ENCODE measurements at places on chromosomes 12 and 14.

- no peak for DNase-seq
Observed at GRCh38 chr12:120472521-120472920, 3.0 kb upstream of the SRSF9 start.

DNA sequence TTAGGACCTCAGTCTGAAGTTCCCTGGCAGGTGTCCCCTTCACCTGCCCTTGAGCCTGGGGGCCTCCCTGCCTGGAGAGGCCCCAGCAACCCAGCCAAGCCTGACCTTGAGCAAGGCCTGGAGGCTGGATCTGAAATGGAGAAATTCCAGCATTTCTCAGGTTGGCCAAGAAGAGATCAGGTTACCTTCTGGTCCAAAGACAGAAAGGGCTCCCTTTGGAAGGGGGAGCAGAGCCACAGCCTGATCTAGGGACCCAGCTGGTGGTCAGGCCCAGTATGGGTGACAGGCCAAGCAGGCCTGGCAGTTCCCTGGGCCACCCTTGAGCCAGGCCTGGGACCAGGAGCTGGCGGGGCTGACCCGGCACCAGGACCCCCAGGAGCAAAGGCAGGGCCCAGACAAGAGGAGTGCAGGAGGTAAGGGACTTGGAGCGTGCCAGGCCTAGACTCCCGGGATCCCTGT, 82.8 kb downstream of the TNFAIP2 start:
- DNase-seq, result no peak

GRCh38 chr12:95248604-95249360, 31.2 kb downstream of the VEZT start:
- no peak for DNase-seq

DNA sequence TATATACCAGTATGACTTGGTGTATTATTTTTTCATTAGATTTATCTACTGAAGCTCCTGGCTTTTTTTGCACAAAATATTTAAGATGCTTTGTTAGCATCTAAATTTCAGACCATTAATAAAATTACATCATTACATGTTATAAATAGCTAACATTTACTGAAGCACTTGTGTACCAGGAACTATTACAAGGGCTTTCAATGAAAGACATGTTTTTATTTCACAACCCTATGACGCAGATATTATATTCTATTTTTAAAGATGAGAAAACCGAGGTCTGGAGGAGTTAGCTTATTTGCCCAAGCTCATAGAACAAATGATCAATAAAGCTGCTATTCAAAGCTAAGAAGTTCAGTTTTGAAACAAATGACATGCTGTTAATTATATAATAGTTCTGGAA, 420.4 kb upstream of the DCN start:
- DNase-seq, result no peak

- DNase-seq, result no peak
Observed at GRCh38 chr12:27593266-27593665, 69.3 kb downstream of the PPFIBP1 start.

DNA sequence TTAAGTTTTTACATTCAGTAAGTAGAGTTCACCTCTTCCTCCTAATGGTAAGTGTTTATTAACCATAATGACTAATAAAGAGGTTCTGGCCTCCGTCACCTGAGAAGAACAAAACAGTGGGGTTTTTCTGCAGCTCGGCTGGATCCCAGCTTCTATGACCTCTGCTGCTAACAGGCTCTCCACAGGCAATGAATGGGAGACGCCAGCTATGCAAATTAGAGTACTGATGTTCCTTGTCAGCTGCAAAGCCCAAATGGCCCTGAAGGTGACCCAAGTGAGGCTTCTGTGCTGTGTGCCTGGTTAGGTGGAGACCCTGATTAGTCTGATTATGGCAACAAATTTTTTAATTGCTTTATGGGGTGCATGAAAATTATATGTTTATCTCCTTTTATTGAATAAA, 218.1 kb downstream of the APAF1 start:
- no peak for DNase-seq

DNA sequence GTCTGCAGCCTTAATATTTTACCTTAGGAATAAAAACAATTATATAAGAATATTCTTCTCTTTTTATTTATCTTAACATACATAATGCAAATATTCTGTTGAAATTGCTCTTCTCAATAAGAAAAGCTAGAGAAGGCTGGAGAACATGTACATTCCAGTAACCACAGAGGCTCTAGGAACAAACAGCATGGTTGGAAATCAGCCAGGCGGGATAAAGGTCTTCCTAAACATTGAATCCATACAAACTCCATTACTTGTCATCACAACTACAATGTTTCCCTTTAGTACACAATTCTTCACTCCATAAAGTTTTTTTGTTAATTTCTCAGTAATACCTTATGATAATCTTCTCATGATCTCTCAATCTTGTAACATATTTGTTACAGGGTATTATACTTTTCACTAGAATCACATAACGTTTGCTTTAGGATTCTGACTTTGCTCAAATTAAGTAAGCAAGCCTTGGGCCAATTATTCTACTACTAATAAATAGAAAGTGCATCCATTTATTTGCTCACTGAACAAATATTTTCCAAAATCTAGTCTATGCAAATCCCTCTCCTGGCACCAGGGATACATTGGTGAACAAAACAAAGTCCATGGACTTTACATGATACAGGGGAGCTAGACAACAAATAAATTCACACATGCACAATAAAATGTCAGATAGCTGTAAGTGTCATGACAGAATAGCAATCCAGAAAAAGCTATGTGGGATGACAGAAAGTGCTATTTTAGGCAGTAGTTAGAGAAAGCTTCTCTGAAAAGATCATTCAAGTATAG, 237.5 kb upstream of the TMTC1 start:
- DNase-seq, result no peak

- DNase-seq, result no peak
Observed at GRCh38 chr12:51403159-51403558, 12.0 kb upstream of the GALNT6 start.

GRCh38 chr12:128073937-128074336, 193.0 kb upstream of the TMEM132C start:
- DNase-seq, result no peak

DNA sequence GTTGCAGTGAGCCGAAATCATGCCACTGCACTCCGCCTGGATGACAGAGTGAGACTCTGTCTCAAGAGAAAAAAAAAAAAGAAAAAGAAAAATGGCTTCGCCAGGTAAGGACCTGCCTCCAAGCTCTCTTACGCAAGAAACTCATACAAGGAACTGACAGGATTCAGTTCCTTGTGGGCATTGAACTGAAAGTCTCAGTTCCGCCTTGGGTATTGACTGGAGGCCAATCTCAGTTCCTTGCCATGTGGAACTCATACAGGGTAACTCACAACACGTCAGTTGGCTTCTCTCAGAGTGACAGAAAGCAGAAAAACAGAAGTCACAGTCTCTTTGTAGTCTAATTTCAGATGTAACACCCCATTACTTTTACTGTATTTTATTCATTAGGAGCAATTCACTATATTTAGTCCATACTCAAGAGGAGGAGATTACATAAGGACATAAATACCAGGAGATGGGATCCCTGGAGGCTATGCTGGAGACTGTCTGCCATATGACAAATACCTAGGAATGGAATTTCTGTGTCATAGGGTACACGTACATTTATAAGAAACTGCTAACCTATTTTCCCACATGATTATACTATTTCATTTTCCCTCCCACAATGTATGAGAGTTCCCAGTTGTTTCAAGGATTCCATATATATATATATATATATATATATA, 11.4 kb upstream of the NOPCHAP1 start:
- peak; percentile 69 for DNase-seq

DNA sequence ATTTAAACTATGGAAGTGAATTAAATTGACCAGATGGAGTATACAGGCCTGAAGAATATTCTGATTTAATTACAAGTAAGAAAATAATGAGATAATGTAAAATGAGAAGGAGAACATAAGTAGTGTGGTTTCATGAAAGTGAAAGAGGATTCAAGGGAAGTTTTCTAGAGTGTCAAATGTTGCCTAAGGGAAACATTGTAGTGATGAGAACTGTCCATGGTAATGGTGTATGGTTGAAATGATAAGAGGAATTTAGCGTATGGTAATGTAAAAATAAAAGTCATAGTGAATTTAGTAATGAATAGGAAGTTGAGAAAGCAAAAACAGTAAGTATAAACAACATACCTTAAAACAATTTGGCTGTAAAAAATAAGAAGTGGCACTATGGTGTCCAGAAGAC, 1954.6 kb upstream of the FLRT2 start:
- no peak for DNase-seq

GRCh38 chr12:22463306-22463705, 81.0 kb downstream of the C2CD5 start:
- DNase-seq, result no peak

DNA sequence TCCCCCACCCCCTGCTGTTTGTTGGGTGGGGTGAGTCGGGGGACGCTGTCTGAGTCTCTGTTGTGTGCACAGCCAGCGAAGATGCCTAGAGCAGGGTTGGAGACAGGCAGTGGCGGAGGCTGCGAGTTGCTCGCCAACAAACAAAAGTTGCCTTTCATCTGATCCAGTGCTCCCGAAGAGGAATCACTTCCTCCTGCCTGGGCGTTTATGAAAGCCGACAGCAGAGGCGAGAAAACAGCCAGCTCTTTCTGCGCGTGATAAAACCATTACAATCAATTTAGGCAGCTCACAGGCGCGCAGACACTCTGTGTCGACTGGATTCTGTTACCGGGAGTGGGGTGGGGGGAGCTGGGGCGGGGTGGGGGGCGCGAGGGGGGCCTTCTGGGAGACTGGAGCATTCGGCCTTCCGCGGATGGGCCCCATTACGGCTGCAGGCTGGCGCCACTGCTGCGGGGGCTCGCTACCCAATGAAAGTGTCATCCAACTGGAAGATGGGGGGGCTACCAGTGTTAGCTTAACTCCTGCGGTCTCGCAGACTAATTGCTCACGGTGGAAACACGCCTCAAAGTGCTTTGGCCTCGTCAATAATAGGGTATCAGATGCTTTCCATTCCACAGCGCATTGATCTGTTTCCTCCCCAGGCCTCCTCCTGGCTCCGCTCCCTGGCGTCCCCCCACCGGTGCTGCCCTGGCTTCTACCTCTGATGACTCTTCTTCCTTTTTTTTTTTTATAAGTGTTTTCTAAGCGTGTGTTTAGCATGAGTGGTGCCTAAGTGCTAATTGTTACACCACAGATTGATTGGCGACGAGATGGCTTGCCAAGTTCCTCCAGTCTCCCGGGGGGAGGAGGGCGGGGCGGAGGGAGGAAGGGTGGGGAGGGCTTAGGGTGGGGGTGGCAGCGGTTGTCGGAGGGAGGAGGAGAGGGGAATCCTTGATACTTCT, 678.4 kb downstream of the MED13L start:
- DNase-seq, result no peak

DNA sequence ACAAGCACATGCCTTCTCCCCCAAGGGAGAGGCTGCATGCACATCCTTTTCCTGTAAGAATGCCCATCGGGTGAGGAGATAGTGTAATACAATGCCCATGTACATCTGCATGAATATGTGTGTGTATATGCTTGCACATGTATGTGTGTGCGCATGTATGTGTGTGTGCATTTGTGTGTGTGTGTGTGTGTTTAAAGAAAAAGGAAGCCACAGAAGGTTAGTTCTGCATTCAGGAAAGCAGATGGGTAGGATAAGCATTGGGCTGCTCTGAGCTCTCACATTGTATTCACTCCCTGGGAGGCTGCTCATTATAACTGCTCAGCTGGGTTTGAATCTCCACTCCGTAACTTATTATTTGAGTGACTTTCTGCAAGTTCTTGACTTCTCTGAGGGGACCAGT, 74.3 kb downstream of the GALNT8 start:
- DNase-seq, result no peak

GRCh38 chr14:60859525-60859924, 121.4 kb downstream of the TRMT5 start:
- no peak for DNase-seq

Measured in MM.1S (cell line).